ENCODE measurements at places on chromosomes 16 and 17.

DNA sequence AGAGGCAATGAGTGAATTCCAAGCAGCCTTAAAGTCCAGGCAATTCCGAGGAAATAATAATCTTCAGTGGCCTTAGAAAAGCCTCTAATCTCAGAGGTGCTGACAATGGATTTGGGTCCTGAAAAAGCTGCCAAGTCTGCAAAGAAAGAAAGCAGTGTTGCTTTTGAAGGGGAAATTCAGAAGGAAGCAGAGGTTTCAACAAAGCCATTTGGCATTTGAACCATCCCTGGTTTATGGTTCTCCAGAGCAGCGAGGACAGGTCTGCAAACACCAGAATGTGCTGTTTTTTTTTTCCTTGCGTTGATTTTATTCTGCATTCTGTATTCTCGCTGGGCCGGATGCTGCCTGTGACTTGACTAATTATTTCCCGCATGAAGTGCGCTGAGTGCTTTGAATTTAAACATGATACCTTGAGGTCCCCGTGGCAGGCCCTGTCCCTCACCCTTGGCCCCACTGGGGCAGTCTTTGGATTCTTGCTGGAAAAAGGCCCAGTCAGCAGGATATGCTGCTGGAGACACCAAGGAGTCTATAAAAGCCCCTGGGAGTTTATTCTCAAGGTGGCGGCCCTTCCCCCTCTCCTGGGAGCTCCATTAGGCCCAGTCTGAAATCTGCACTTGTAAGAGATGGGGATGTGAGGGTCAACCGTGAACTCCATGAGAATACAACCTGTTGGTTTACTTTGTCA, 338.3 kb downstream of the HAPSTR1 start:
- no peak overlapping the region for H3K4me3 ChIP-seq
- no peak overlapping the region for H3K27ac ChIP-seq
- DNase-seq: no peak
- no peaks in the 10 kb centered on the region for H3K27me3 ChIP-seq
- H3K4me1 ChIP-seq: no peaks in the 10 kb centered on the region

GRCh38 chr17:49996495-49997300, 1.7 kb upstream of the DLX3 start:
- peaks cover 64% of the 10 kb centered on the region for H3K27me3 ChIP-seq
- peak overlapping the region; percentile 49 for H3K4me3 ChIP-seq
- no peaks in the 10 kb centered on the region for H3K36me3 ChIP-seq
- no peak overlapping the region for H3K27ac ChIP-seq

DNA sequence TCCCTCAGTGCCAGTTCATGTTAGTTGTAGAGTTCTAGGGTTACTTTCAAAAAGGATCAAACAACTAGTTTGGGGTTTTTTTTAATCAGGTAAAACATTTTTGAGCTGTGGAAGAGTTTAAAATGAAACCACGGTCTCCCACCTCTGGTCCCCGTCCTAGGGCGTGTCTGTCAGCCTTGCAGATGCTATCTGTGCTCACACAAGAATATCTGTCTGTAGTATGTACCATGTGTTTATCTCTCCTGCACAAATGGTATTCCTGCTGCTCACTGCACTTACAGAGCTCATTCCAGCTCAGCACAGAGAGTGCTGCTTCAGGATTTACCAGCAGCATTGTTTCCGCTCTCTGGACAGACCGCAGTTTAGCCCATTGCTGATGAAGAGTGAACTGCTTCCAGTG, 38.9 kb downstream of the UBN1 start:
- H3K27ac ChIP-seq: no peak overlapping the region
- H3K4me1 ChIP-seq: peaks cover 12% of the 10 kb centered on the region
- no peak overlapping the region for H3K4me3 ChIP-seq
- DNase-seq: no peak

- H3K4me1 ChIP-seq: peaks cover 12% of the 10 kb centered on the region
- peaks cover 11% of the 10 kb centered on the region for H3K27me3 ChIP-seq
- H3K27ac ChIP-seq: peak overlapping the region; percentile 31
- H3K4me3 ChIP-seq: no peak overlapping the region
These were observed 115.6 kb upstream of the CDH5 start for GRCh38 chr16:66250686-66251431.

DNA sequence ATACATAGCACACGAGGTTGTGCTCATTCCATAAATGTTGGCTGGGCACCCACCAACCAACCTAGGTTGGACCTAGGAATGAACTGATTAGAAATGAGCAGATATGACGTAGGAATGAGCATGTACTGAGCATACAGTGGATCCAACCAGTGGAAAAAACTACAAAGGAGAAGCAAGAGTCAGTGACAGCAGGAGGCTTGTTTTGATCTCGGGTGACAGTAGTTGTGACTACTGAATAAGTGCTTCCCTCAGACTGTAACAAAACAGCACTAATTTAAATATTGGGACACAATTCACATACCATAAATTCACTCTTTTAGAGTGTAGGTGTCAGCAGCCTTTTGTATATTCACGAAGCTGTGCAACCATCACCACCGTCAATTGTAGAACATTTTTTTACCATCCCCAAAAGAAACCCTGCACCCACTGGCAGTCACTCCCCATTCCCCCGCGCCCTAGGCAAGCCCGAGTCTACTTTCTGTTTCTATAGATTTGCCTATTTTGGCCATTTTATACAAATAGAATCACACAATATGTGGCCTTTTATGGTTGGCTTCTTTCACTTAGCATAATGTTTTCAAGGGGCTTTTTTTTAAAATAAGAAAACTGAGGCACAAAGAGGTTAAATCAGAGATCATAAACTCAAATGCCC, 7.0 kb downstream of the VAC14 start:
- DNase-seq: no peak
- H3K4me1 ChIP-seq: no peaks in the 10 kb centered on the region
- no peak overlapping the region for H3K27ac ChIP-seq

GRCh38 chr17:43854498-43854897, 7.5 kb downstream of the CD300LG start:
- H3K4me1 ChIP-seq: peaks cover 5% of the 10 kb centered on the region
- H3K27me3 ChIP-seq: no peaks in the 10 kb centered on the region
- no peak overlapping the region for H3K27ac ChIP-seq
- no peak overlapping the region for H3K4me3 ChIP-seq
- DNase-seq: no peak

DNA sequence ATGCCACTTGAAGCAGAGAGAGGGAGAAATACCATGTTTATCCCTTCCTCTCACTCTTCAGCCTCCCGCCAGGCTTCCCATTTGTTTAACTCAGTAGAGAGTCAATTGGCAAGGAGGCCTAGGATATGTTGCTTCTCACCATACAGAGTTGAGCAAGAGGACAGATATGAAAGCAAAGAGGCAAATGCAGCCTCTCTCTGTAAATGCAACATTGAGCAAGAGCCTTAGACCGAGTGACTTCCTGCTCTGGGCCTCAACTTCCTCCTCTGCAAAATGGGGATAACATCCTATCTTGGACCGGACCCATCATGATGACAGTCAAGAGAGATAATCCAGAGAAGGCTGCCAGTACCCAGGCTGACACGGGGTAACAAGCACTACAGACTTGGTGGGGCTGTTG, 36.8 kb downstream of the SOCS1 start:
- no peak for DNase-seq
- no peaks in the 10 kb centered on the region for H3K27me3 ChIP-seq
- H3K27ac ChIP-seq: no peak overlapping the region
- no peaks in the 10 kb centered on the region for H3K36me3 ChIP-seq

DNA sequence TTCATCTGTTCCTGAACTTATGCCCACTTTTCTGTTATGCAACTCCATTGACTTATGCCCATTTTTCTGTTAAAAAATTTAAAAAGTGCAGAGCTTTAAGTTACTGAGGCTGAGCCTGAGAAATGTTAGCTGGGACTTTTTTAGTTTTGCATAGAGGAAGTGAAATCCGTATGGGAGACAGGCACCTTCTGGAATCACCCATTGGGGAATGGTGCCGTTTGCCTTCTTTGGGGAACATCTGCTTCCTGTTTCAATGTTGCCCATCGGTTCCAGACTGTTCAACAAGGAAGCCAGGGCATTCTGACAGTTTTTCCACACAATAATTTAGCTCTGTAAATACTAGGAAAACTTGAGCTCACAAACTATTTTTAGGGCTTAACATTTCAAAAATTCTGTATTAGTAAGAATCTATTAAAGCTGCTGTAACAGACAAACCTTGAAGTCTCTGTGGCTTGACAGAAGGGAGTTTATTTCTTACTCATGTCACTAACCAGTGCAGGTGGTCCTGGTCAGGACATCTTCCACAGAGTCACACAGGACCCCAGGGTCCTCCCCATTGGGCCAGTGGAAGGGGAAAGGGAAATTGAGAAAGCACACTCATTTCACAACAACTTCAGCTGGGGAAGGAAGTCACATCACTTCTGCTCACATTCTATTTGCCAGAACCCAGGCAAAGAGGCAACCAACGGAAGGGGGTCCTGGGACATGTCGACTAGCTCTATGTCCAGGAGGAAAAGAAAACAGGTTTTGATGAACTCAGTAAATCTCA, 17.2 kb downstream of the PRKCB start:
- H3K36me3 ChIP-seq: no peaks in the 10 kb centered on the region
- peaks cover 9% of the 10 kb centered on the region for H3K27me3 ChIP-seq
- H3K4me1 ChIP-seq: no peaks in the 10 kb centered on the region
- no peak overlapping the region for H3K4me3 ChIP-seq
- no peak for DNase-seq
- H3K27ac ChIP-seq: no peak overlapping the region

DNA sequence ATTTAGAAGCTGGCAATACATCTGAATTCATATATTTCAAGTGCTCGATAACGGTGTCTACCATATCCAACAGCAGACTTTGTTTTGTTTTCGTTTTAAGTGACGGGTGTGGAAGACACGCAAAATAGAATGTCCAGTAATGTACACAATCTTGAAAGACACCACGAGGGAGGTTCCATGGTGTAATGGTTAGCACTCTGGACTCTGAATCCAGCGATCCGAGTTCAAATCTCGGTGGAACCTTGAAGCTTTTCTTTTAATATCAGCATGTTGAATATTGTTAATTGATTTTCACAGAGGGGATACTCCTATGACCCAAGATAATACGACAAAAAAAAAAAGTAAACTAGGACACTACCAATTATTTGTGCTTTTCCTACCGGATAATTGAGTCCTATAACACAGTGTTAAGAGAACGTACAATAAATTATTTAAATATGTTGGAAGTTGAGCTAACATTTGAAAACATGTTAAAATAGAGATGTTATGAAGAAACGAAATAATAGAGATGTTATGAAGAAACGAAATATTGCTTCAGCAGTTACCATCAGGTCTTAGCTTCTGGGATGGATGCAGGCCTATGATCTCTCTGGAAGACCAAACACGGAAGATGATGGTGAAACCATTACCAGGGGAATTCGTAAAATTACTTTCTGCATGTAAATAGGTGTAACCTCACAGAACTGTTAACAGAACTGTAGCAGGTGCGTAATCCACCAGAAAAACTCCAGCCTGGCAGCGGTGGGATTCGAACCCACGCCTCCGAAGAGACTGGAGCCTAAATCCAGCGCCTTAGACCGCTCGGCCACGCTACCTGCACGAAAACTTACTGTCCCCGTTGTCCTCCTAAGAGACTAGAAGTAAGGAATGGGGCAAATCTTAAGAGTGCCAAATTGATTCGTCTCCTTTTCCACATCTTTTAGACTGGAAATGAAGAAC, 1.5 kb upstream of the ALOXE3 start:
- H3K4me3 ChIP-seq: peak overlapping the region; percentile 56
- peaks cover 79% of the 10 kb centered on the region for H3K27me3 ChIP-seq
- H3K4me1 ChIP-seq: peaks cover 25% of the 10 kb centered on the region
- peak; percentile 80 for DNase-seq
- H3K36me3 ChIP-seq: no peaks in the 10 kb centered on the region

DNA sequence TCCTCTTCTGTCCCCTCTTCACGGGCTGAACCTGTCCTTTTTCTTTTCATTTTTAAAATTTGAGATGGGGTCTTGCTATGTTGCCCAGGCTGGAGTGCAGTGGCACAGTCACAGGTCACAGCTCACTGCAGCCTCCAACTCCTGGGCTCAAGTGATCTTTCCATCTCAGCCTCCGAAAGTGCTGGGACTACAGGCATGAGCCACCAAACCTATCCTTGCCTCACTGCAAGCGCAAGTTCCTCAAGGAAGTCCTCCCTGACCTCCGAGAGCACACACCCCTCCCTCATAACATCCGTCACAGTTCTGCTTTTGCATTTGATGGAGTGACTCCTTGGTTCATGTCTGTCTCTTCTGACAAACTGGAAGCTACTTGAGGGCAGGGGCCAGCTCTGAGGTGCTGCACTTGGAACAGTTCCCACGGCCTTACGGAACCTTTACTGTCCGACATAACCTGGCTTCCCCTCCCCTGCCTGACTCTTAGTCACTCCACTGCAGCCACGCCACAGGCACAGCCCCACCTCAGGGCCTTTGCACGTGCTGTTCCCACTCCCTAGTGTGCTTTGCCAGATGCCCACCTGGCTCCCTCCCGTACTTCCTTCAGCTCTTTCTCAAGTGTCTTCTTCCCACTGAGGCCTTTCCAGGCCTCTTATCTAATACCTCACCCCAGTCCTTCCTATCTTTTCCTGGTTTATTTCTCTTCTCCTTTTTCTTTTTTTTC, 4.4 kb downstream of the TBX6 start:
- H3K4me1 ChIP-seq: peaks cover 62% of the 10 kb centered on the region
- H3K36me3 ChIP-seq: no peaks in the 10 kb centered on the region
- H3K4me3 ChIP-seq: no peak overlapping the region
- no peaks in the 10 kb centered on the region for H3K27me3 ChIP-seq
- DNase-seq: no peak

DNA sequence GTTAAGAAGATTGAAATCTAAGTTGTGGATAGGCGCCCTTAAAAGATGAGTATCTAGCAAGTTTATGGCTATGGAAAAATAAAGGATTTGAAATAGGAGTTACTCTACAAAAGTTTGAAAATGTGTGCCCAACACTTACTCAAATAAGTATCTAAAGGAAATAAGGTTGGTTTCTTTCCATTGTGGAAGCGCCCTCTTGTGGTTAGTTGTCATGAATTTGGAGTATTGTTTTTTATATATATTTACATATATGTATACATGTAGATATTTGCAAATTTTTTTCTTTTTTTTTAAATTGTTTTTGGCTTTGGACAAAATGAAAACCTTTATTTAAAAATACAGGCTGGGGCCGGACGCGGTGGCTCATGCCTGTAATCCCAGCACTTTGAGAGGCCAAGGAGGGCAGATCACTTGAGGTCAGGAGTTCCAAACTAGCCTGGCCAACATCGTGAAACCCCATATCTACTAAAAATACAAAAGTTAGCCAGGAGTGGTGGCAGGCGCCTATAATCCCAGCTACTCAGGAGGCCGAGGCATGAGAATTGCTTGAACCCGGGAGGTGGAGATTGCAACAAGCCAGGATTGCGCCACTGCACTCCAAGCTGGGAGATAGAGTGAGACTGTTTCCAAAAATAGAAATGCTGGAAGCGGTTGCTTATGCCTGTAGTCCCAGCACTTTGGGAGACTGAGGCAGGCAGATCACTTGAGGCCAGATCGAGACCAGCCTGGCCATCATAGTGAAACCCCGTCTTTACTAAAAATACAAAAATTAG, 24.0 kb upstream of the VPS4A start:
- no peaks in the 10 kb centered on the region for H3K27me3 ChIP-seq
- H3K4me3 ChIP-seq: no peak overlapping the region
- DNase-seq: peak; percentile 54
- H3K4me1 ChIP-seq: no peaks in the 10 kb centered on the region

Data from heart right ventricle (tissue), 16 donors.